ACHN (cell line): ENCODE measurements at places on chromosomes 11 and 22.

DNA sequence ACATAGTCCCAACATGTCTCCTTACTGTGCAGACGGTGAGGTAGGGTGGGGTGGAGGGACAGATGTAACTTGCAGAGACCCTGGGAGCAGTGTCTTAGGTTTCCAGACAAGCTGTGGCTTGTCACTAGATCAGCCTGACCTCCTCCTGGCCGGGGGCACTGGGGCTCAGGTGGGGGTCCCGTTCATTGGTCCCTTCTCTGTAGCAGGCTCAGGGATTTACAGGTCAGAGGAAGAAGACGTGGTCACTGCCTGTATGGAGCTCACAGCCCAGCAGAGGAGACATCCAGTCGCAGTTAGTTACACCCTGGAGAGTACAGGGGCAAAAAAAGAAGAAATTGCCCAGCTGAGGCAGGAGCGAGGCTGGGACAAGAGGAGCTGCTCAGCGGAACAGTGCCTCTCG is 22.0 kb upstream of the TUB start:
- DNase-seq = no peak

GRCh38 chr11:33064033-33064825 is 24.9 kb downstream of the TCP11L1 start:
- no peak for DNase-seq

DNA sequence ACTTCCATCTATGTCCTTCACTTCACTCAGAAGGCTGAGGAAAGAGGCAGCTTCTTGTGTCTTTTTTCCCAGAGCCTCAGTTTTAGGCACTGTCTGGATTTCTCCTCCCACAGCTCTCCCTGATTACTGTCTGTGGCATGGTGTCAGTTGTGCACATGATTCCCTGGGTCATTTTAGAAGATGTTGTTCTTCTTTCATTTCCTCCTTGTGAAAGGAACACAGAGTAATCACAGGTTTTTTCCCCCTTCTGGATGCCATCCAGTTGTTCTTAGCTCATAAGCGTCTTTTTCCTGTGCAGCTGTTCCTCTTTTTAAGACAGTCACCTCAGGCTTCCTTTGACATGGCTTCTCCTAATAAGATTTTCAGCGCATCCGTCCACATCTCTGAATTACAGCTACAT is 212.2 kb downstream of the FAM181B start:
- DNase-seq = no peak

- no peak for DNase-seq
Observed at GRCh38 chr11:130308059-130308458, 6.7 kb downstream of the ZBTB44 start.

- DNase-seq = peak; percentile 89
Observed at GRCh38 chr11:34274712-34275398, 83.0 kb downstream of the ABTB2 start.

DNA sequence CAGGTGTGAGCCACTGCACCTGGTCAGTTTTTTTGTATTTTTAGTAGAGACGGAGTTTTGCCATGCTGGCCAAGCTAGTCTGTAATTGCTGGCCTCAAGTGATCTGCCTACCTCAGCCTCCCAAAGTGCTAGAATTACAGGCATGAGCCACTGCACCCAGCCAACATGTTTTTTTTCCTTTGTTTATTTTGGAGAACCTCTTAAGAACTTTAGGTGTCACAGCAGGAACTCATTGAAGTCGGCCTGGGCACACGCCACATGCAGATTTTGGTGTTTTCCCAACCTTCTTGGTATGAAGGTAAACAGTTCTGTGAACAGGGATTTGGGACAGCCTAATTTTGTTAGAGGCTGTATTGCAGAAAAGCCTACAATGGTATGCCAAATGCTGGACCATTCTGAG is 9.4 kb downstream of the DIXDC1 start:
- no peak for DNase-seq

DNA sequence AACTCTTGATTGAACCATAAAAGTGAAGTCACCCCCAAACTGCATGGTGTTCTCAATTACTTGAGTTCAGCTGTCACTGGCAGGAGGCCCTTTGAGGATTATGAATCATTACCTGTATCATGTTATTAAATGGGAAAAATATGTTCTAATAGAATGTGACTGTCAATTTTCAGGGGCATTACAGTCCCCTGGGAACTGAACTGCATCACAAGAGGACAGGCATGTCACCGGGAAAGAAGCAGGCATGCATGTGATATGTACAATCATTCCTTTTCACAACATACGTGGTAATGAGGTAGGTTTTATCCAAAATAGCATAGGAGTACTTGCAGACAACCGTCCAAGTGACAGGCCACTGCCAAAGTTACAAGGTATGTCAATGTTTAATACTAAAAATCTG is 165.8 kb downstream of the MAML2 start:
- no peak for DNase-seq

- DNase-seq = no peak
Observed at GRCh38 chr11:859394-860131, 16.9 kb downstream of the TSPAN4 start.
